ENCODE measurements at places on chromosomes 2 and 18.

GRCh38 chr2:172730411-172730810 lies 5.2 kb upstream of the RAPGEF4 start:
- no peak for DNase-seq

DNA sequence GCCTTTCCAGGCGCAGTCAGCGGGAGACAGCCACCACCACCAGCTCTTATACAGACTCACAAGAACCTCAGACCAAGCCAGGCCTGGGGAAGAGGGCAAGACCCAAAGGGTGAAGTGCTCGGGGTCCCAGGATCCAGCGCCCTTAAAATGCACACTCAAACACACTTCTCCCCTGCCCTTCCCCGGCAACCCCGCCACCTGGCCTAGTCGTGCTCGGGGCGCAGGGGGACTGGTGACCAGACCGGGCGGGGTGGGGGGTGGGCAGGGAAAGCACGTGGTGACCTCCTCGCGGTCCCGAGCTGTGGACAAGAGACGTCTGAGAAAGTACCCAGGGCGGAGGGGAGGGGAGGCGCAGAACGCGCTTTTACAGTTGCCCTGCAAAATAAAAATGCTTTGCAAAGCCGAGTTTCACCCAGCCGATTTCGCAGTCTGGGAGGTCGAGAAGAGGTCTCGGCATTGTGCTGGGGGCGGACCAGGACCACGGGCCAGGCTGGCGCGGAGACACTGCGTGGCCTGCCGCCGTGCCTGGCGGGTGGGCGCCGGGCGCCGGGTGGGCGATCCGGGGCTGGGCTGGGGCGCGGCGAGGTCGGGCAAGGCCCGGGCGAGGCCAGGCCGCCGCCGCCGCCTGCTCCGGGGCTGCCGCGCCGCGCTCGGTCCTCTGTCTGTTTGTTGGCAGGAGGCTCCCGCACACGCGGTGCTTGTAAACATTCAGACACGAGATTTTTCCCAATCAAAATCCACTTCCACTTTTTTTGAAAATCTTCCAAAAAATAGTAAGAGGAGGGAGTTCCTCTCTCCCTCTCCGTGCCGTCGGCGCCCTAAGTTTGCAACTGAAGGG lies 2.0 kb downstream of the BCL11A start:
- DNase-seq, result no peak

- DNase-seq, result no peak
Observed at GRCh38 chr18:57660961-57661360, 39.3 kb upstream of the NARS1 start.

GRCh38 chr18:79706006-79706405 lies 26.4 kb downstream of the CTDP1 start:
- no peak for DNase-seq

- no peak for DNase-seq
Observed at GRCh38 chr2:114022360-114023085, 132.6 kb downstream of the ACTR3 start.
